Endodermal cell (in vitro differentiated cells): ENCODE measurements at places on chromosomes 13 and 19. TPM values are rescaled to one million over a fixed set of nuclear protein-coding genes. Genes with fewer than 3 reads are reported as not detected.

Gene ZNF541
- total RNA-seq: not detected in 3 replicates

Gene ZNF507
- total RNA-seq: 27.3 and 28.0 TPM in 2 replicates

Gene AMER2
- 0.06 to 0.07 TPM (median 0.07 TPM) in 3 replicates for total RNA-seq

Gene KCNN1
- 5.8 to 49.5 TPM (median 8.1 TPM) in 3 replicates for total RNA-seq

Gene MYADM
- total RNA-seq: 157 and 164 TPM in 2 replicates

Gene CEACAM16
- not detected in 2 replicates for total RNA-seq

Gene SHC2
- total RNA-seq: 74.3 and 93.0 TPM in 2 replicates

Gene KLK2
- 0.35 TPM in 1 of 2 replicates, not detected in the other for total RNA-seq

Gene CEACAM21
- total RNA-seq: 0.16 and 0.51 TPM in 2 replicates

Gene POLR1D
- 136 and 142 TPM in 2 replicates for total RNA-seq

Gene CBLC
- 5.5 and 6.6 TPM in 2 replicates for total RNA-seq

Gene KBTBD6
- total RNA-seq: 5.4 to 10.2 TPM (median 9.4 TPM) in 3 replicates

Gene PPP1R13L
- 17.9 to 117 TPM (median 25.1 TPM) in 3 replicates for total RNA-seq

Gene SLC10A2
- total RNA-seq: not detected in 2 replicates

GRCh38 chr19:15354566-15355296 lies 22.4 kb upstream of the BRD4 start:
- no peak for DNase-seq

DNA sequence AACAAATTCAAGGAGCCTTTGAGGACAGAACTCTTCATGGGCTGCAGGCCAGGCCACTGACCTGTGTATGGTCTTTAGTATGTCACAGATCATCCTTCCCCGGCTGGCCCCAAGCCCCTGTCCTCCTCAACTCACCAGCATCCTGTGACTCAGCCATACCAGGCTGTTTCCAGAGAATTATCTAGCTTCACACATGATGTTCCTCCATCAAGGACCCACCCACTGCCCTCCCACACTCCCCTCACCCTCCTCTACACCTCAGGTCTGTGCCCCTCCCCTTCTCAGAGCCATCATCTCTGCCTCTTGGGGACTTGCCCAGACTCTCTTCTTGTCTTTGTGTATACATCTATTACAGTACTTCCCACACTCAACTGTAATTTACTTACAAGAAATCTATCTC lies 14.7 kb downstream of the DCT start:
- peak; percentile 48 for DNase-seq

- no peak for DNase-seq
Measured at GRCh38 chr19:16207490-16208025, 9.8 kb downstream of the AP1M1 start.

GRCh38 chr19:872266-872951 lies 12.9 kb downstream of the CFD start:
- peak; percentile 88 for DNase-seq

- no peak for DNase-seq
Measured at GRCh38 chr13:76048131-76048530, 412.0 kb downstream of the LMO7 start.

GRCh38 chr13:60139272-60139671 lies 24.5 kb downstream of the DIAPH3 start:
- no peak for DNase-seq

- no peak for DNase-seq
Measured at GRCh38 chr13:68386808-68387207, 1156.7 kb upstream of the PCDH9 start.

GRCh38 chr13:24033527-24034302 lies 126.8 kb upstream of the SPATA13 start:
- no peak for DNase-seq

DNA sequence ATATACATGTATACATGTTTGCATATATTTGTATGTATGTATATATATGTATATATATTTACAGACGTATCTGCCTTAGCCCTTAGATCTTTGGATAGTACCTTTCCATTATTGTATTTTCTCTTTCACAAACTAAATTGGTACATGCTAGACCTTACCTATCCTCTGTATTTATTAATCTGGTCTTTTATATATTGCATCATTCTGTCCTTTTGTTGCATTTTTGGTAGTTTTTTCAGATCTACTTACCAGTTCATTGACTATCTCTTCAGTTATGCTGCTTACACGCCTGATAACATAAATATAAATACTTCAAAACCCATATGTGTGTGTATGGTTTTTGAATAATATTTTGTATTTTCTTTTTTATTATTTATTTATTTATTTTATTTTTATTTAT lies 11.7 kb downstream of the ZNF613 start:
- no peak for DNase-seq

DNA sequence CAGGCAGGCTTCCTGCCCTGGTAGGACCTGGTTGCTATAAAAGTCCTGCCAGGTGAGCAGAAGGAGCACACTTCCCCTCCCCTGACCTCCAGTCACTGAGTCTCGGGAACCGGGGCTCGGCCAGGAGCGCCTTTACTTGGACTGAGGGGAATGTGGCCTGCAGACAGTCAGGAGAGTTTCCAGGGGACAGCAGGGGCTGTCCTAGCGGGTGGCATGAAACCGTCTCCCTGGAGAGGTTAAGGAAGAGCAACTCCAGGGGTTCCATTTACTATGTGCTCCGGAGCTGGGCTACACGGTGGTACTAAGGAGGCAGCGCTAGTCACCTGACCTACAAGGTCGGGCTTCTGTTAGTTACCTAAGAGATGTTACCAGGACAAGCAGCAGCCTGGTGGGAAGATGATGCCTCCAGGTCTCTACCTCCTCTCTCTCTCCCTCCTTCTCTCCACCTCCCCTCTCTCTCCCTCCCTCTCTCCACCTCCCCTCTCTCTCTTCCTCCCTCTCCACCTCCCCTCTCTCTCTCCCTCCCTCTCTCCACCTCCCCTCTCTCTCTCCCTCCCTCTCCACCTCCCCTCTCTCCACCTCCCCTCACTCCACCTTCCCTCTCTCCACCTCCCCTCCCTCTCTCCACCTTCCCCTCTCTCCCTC lies 4.1 kb upstream of the CNOT3 start:
- DNase-seq: peak; percentile 90

GRCh38 chr19:48636859-48637448 lies at the start of gene DBP:
Gene DBP, minus strand, starts transcription at chr19:48637379. Its CDS starts 385 bp downstream, at chr19:48636994.
- DNase-seq: peak; percentile 83

DNA sequence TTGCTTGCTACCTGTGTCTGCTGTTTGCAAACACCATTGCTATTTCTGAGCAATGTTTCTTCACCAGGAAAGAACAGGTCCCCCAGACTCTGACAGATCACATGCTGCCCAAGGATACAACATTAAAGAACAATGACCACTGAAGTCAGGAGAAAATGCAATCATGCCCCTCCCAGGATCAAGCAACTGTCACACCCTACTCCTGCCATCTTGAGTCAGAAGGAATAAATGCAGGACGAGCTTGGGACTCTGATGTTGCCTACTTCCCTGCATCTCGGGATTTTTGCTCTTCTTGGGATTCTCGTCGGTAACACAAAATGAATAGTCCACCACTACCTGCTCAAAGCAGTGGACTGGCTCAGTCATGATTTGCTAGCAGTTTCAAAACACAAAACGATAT lies 490.6 kb downstream of the COG6 start:
- peak; percentile 62 for DNase-seq

DNA sequence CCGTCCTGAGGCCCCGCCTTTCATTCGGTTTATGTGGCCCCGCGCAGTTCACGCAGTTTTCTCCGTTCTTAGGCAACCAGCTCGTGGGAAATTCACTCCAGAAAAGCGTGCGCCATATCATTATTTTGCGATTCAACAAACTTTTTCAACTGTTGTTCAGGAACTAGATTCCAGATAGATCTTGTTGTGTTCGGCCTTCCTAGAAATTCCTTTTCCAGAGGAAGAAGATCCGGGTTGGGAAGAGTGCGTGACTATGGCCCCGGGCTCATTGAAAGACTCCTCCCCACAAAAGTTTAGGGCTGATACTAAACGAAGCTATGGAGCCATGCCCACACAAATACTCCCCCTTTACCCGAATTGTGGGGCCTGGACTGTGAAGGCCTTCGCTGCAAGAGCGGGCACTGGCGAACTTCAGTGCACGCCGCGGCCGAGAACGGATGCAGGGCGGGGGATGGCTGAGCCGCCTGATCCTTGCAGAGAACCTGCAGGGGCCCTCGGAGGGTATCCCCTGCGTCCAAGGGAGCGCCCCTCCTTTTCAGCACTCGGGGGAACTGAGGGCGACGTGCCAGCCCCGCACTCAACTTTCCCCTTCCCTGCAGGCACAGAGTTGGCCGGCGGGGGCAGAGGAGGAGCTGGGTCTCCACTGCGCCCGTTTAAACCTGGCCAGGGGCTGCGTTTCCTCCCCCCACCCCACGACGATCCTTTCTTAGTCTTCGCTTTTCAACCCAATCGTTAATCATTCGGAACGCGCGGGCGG lies 904 bp upstream of the SOX1 start:
- DNase-seq: peak; percentile 81

DNA sequence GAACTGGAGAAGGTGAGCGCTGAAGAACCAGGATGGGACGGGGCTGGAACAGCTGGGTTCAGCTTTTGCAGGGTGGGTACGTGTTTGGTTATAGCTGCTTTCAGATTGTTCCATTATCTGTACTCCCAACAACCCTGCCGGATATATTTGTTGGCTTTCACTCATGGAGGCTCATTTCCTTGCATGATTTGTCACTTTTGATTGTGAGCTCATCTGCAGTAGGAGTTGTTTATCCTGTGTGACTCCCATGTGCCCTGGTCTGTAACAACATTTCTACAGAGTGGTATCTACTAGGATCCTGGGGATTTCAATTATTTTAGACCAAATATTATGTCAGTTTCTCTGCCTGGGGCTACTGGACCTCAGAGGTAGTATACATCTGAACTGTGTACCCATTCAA lies 5.4 kb downstream of the ARL11 start:
- no peak for DNase-seq

GRCh38 chr13:95304453-95304852 lies 3.2 kb upstream of the ABCC4 start:
- no peak for DNase-seq

GRCh38 chr19:2579678-2580280 lies 103.9 kb downstream of the GADD45B start:
- DNase-seq: peak; percentile 60

DNA sequence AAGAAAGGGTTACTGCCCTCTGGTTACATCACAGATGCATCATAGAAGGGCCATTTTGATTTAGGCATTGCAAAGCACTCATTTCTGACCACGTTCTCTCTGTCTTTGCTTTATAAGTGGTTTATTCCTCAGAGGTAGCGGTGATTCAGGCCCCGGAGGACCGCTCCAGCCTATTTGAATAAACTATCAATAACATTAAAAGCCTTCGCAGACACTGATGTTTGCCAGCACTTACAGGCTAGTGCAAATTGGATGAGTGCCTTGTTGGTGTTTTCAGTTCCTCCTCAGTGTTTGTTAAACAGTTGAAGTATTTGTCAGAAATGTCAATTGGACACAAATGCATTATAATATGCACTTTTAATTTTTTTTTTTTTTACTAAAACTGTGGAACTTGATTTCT lies 120.2 kb downstream of the RXFP2 start:
- no peak for DNase-seq

DNA sequence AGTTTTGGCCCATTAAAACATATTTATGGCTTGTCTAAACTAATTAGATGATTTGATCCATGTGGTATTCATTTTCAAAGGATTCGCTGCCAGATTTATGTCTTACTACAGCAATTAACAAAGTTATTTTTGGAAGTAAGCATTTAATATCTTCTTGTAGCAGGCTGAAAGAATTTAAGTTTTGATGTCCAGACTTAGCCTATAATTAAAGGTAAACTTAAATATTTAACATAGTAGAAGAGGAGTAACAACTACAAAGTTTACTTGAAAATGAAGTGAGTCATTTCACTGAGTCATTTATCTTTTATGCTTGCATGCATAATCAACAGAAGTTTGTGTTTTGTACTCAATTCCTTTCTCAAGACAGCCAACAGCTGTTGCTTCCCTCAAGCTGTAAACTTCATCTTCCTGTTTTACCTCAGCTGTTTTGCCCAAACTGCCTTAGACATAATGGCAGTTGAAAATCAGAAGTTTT lies 58.1 kb downstream of the EDNRB start:
- DNase-seq: no peak

GRCh38 chr13:21739771-21740170 lies 68.9 kb downstream of the FGF9 start:
- no peak for DNase-seq

GRCh38 chr19:1260749-1261537 lies 8.2 kb upstream of the CIRBP start:
- peak; percentile 98 for DNase-seq

GRCh38 chr13:87975035-87975434 lies 303.9 kb downstream of the SLITRK5 start:
- DNase-seq: no peak

DNA sequence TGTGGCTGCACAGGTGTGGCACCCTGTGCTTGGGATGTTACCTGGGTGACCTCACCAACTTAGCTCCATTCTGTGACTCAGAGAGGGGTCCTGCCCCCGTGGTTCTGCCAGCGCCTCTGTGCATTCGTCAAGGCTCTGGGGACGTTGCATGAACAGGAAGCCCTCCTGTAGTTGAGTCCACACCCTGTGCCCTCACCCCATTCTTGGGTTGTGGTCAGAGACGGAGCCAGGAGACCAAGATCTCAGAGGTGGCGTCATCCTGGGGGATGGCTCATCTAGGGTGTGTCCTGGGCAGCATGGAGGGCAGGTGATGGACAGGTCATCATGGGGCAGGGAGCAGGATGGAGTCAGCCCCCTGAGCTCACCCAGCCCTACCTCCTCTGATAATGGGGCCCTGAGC lies 2.5 kb downstream of the COX6B2 start:
- no peak for DNase-seq

DNA sequence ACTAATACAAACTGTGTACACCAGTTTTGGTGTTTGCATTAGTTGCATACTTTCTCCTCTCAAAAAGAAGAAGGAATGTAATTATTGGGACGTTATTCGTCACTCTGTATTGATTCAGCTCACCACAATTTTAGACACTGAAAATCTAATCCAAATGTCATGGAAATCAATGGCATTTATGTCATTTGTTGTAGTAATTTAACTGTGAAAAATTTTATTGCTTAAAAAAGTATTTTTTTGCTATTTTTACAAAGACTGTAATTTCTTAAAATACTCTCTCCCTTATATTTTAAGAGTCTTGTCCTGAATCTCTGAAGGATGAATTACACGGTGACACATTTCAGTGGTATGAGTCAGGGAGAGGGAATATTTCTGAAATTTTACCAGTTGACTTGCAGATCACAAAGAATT lies 2117.6 kb downstream of the PCDH9 start:
- no peak for DNase-seq

DNA sequence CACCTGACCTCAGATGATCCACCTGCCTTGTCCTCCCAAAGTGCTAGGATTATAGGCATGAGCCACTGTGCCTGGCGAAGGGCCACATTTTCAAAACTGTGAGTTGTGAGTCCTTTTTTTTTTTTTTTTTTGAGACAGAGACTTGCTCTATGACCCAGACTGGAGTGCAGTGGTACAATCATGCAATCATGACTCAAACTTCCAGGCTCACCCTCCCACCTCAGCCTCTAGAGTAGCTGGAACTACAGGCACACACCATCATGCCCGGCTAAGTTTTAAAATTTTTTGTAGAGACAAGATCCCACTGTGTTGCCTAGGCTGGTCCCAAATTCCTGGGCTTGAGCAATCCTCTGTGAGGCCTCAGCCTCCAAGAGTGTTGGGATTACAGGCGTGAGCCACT lies 3.8 kb upstream of the MYPOP start:
- no peak for DNase-seq

DNA sequence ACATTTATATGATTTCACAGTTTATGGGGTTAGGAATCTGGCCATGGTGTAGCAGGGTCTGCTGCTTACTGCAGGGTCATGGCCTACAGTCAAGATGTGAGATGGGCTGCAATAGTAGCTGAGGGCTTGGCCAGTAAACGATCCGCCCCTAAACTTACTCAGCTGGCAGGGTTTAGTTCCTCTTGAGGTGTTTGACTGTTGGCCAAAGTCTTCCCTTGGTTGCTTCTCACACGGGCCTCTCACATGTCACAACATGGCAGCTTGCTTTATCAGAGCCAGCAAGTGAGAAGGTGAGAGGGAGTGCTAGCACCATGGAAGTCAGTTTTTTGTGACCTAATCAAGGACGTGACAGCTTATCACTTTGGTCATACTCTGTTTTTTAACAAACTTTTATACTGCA lies 77.1 kb downstream of the DNAJC3 start:
- no peak for DNase-seq
